AML-193 (cell line): ENCODE measurements at places on chromosomes 5 and 9.

DNA sequence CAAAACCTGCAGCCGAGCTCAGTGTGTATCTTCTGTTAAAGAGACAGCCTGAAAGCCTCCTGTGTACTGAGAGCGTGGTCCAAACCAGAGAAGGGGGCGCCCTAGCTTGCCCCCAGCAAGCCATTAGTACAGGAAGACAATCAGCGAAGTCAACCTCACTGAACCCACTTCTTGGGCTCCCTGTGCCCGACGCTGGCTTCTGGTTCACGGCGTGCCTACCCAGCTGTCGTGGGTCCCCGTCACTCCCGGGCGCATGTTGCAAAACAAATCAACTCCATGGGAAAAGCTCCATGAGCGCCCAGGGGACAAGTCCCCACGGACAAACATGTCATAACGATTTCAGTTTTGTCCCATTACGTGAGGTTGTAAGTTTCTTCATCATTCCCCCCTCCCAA is 326.9 kb downstream of the SH3GL2 start:
- no peak for DNase-seq

DNA sequence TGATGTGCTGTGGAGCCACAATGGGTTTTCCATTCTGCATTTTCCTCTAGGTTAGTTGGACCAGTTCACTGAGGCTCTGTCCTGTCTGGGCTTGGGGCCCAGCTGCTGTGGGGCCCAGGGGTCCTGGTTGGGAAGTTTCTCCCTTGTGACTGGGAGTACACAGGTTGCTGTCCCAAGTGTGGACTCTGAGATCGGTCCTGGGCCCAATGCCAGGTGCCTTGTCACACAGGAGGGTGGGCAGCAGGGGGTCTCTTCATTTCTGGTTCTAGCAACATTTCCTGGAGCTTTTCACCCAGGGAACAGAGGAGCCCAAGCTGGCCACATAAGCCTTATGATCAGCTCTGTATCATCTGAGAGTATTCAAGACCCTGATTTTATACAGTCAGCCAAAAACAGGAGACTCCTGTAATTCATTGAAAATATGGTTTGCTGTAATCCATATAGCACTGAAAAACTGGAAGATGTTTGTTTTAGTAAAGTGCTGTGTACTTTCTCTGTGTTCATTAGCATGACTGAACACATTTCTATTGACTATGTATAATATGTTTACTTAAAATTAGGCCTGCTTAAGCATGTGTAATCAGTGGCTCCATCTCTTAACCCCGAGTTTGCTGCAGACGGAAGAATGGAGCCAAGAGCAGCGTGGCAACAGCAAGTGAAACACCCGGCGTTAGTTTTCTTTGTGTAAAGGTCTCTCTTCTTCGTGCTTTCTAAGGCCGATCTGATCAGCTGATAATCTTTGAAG is 62.5 kb downstream of the MVB12B start:
- no peak for DNase-seq

DNA sequence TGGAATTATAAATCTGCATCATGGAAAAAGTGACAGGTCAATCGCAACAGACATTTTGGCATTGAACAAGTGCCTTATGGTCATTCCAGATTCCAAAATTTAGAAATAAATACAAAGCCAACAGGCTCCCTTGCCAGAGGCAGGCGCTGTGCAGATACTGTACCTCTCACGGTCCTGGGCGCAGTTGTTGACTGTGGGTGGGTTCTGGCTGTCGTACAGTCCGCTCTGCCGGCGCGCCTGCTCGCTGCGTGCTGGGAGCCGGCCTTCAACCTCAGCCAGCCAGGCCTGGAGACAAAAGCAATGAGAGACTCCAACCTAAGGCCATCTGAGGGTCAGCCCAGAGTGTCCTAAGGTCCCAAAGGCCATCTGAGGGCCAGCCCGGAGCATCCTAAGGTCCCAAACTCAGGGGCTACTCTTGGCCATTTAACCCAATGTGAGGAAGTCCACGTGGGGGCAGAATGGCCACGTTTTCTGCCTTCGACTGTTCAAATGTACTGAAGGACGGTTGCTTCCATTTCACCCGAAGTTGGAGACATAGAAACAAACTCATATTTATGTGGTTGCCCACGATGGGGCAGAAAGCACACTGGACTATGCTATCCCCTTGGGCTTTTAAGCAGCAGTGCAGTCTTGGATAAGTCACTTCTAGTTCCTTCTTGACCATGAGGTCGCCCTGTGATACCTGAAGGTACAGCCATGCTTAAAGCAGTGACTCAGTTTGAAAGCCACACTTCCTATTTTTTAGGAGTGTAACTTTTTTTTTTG is 65.2 kb downstream of the USP20 start:
- no peak for DNase-seq

DNA sequence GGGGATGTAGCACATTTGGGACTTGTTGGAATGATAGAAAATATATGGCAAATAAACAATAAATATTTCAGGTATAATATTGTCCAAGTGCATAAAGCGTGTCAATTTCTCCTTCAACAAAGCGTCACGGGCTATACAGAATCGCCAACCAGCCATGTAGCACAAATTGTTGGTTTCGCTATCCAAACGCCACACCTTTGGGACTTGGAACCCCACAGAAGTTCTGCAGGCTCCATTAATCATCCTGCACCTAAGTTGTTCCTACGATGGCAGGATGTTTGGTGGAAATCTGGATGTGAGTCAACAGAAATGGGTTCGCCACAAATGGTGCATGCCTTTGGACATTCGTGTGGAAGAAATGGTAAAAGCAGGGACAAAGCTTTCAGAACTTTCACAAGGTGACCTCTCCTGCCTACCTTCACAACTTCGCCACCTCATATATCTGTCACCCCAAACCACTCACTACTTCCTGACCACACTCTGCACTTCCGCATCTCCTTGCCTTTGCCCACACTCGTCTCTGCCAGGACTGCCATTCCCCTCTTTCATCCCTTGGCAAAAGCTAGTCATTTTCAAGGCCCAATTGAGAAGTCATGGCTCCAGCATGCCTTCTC is 95.7 kb downstream of the LHFPL2 start:
- no peak for DNase-seq

- DNase-seq: no peak
These were observed 61.7 kb downstream of the GALNT12 start for GRCh38 chr9:98869078-98869745.

DNA sequence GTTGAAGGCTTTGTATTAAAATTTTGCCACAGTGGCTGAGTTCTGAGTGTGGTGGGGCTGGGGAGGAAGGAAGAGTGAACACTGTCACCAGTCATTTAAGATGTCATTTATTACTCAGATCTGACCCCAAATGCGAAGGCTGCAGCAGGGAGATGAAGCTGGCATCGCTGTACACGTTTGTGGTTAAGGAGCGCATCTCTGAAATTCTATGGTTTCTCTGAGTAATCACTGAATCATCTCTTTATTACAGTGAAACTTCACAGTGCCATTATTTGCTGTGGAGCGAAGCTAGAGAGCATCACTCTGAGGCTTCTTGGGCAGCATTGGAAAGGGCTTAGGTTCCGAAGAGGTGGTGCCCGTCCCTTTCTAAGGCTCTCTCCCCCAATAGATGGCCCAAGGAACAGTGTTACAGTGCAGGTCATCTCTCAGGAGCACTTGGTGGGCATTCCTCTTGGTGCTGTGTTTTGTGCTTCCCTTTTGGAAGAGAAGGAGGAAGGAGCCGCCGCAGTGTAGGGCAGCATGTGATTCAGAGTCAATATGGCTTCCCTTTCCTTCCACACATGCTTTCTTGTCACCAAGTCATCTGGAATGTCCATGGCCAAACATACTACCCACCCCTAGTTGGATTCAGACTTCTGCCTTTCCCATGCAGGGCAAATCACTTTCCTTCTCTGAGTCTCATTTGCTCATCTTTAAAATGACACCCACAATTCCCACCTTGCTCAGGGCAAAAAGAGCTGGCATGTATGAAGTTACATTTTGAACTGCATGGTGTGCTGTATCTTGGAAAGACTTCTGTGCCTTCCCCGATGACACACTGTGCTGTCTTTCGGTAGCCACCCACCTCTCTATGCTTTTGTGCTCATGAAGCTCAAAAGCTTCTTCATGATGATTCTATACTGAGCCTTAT is 9.3 kb upstream of the TEX48 start:
- no peak for DNase-seq

DNA sequence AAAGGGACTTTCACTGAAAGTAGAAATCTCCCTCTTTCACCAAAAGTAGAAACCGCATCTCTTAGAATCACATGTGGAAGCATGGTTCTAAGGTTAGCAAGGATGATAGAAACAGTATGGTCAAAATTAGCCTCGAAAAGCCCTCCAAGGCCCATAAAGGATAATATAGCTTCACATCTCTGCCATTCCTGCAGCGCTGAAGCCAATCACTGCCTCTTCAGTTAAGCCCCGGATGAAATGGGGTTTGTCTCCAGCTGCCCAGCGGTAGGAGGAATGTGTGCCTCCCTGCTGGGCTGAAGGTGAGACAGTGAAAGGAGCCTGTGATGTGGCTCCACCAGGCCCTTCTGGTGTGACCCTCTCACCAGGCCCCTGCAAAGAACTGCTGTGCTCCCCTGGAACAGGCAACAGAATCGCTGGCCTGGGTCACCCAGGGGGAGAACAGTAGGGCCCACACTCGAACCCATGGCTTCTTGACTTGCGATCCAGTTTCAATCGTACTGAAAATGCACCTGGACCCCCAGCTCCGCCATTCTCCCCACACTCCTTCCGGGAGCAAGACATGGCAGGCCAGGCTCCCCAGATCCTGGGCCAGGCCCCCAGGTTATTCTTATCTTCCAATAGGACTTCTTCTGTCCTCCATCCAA is 47.2 kb downstream of the CAMK2A start:
- DNase-seq: no peak

DNA sequence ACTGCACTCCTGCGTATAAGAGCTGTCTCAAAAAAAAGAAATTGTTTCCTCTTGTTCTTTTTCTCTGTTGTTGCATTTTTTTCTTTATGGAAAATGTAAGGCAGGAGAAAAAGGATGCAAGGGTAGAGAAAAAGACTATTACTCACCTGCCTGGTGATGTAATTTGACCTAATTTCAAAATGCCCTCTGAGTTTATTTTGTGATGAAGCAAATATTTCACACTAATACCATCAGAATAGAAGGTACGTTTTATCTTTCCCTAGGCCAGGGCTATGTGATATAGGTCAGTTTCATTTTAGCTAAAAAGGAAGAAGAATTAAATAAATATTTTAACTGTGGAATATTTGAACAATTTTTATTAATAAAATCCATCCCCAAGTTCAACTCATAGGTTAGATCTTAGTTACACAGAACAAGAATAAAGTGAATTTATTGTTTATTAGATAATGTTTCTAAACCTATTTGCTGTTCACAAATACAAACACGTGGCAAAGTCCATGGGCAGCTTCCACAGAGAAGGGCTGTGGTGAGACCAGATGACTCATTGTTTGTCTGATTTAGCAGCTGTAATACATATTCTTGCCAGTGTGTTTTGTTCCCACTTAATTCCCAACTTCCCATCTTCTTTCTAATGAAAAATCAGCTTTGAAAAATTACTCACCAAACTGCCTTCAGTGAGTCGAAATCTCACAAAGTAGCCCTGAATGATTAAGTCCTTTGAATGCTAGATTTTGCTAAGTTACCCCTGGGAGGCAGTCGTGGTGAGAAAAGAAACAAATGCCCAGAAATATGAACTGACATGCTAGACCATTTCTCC is 52.8 kb upstream of the CCDC112 start:
- DNase-seq: no peak

DNA sequence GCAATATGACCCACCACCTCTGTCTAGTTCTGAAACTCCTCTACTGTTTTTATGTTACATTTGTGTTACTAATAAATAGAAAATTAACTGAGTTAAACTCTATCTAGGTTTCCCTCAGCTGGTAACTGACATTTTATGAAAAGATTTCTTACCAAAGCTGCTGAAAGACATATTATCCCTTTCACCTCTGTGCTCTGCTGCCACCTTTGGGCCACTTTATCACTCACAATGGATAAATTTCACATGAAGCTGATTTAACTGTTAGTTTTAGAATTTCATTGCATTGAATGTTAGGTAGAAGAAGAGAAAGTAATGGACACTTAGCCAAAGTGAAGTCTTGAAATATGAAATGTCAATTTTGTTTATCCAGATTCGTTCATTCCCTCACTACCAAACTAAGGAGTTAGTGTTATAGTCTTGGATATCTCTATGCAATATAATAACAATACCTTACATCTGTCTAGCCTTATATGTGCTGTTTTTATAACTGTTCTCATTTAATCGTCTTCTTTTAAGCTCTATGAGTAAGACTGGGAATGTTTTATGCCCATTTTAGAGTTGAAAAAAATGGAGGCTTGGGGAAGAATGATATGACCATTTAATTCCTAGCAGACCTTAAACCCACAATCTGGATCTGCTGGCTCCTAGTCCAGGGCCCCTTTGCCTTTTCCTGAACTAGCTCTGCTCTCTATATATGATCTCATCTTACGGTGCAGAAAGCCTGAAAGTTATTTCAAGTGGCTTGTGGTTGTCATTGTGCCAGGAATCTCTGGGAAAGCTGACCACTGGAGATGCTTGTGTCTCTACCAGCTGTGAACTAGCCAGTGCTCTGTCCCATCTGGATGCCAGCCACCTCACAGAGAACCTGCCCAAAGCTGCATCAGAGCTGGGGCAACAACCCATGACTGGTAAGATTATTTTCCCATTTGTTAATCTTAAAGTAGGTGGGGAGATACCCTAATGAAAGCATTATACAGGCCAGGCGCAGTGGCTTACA is 97.1 kb downstream of the GOLPH3 start:
- DNase-seq: peak; percentile 26

DNA sequence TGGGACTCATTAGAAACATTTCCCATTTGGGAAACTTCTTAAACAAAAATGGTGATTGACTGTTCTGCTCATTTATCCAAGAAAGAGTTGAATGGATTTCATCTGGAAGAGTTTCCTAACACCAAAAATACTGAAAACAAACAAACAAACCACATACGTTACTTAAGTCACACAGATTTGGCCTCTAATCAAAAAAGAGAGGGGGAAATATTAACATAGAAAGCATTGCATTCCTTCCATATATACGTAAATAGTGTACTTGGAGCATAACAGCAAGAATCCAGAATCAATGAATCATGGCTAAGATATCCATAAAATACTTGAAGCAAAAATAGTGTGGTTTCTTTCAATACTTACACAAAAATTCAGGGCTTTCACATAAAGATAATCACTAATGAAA is 189.8 kb upstream of the MAP3K1 start:
- no peak for DNase-seq

DNA sequence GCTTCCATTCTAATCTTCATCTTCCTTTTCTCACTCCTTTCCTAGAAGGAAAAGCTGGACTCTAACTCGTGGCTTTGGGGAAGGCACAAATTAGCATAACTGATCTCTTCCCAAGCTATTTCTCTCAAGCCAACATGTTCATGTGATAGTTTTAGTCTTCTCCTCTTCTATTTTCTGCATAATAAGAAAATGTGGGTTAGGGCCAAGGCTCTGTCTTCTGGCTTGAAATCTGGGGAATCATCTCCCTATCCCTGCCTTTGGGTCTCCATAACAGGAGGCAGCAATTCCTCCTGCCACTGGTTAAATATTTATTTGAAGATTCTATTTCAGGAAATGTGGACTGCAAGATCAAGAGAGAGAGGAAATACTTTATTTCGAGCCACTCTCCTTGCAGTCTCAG is 1669.6 kb downstream of the MAT2B start:
- no peak for DNase-seq

DNA sequence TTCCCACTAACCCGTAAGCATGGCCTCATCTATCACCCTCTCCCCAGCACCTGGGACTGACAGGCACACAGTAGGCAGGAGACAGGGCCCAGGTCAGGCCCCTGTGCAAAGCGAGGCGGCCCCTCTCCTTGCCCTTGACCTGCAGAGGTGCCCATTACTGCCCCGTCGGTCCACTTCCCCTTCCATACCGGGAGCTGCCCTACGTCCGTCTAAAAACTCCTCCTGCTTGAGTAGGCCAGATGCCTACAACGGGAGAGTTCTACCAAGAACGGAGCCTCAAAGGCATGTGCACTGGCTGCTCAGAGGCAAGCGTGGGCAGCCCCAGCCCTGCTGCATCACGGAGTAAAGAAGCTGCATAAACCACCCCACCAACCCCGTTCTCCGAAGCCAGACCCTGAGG is 4.6 kb upstream of the DPH7 start:
- DNase-seq: no peak
